Fibroblast of skin of scalp (primary cell): ENCODE measurements at places on chromosomes 5 and 9.

- no peak for DNase-seq
Measured at GRCh38 chr5:174427304-174427703, 297.1 kb upstream of the MSX2 start.

- DNase-seq: no peak
Measured at GRCh38 chr5:180599590-180599914, 8.3 kb upstream of the SCGB3A1 start.

DNA sequence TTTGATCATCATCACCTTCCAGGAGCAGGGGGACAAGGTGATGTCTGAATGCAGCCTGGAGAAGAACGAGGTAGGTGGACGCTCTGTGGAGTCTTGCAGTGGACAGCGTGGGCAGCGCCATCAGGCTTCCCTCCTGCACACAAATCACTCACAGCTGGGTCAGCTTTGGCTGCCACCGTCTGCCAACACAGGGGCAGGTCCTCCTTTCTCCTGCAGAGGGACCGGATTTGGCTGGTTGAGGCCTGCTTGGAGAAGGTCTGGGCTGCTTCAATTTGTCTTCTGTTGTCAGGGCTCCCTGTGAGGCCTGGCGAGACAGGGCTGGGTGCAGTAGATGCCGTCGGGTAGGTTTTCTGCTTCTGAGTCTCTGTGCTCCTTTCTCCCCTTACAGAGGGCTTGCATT is 180.6 kb downstream of the CACNA1B start:
- no peak for DNase-seq

GRCh38 chr9:101582553-101582952 is 12.2 kb downstream of the PPP3R2 start:
- peak; percentile 63 for DNase-seq

DNA sequence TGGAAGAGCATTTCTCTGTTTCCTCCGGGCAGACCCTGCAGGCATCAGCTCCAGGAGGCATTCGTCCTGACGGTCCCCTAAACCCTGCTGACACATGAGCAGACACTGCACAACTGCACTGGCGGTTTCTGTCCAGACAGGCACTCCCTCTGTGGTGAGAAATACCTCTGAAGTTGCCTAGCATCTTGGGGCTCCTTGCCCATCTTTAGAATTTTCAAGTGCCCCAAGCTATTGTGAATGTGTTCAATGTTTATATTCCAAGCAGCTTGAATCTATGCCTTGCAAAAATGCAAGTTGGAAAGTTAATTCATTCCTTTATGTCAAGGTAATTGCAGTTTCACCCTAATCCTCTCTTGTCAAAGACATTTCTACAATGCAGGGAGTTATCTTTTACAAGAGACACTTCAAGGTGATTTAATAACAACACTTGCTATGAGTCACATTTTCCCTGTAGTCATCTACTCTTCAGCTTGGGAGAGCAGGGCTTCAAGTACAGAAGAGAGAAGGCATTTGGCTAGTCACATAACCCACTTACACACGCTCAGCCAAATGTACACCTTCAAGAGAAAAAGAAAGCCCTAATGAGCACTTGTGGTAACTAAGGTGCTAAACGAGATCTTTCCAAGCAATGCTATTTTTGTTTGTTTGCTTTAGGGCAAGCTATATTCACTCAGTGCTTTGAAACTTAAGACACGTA is 302.5 kb downstream of the MLLT3 start:
- peak; percentile 44 for DNase-seq

DNA sequence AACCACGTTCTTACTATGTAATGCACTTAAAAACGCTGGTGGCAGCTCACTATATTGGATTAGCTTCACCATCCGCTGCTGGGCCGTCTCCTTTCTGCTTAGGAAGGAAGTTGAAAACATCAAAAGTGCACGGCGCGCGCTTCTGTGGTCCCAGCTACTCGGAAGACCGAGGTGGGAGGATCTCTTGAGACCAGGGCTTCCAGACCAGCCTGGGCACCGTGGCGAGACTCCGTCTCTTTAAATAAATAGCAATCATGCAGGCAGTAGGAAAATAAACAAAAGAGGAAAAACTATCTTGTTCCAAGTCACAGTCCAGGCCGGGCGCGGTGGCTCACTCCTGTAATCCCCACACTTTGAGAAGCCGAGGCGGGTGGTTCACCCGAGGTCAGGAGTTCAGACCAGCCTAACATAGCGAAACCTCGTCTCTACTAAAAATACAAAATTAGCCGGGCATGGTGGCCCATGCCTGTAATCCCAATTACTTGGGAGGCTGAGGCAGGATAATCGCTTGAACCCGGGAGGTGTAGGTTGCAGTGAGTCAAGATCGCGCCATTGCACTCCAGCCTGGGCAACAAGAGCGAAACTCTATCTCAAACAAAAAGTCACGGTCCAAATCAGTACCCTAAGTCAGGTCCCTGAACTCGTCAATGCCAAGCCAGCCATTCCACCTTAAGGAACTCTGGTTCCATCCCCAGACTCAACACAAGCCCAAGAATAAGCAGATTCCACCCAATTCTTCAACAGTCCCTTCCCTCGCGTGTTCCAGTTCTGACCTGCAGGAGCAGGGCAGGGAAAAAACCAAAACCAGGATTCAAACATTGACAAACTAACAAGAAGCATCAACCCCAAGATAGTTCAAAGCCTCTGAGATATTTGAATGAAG is 1.0 kb upstream of the GOLGA1 start:
- DNase-seq: peak; percentile 55

DNA sequence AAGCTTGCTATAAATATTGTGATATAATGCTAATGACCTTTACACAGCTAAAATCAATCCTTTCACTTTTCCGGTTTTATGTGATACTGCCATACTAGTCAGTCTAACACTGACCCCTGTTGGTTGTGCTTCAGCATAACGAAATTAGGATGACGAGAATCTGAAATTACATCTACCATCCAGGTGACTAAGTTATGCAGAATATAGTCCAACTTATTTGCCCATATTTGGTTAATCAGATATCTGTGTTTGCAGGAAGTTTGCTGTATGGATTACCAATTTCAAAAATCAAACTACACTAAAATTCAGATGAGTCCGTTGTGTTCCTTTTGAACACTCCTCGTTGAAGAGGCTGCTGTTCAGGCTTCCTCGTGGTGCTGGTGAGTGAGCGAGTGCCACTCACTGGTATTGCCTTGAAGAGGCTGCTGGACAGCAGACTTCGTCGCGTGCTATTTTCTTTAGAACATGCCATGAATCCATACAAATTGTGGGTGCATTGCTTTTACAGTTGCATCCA is 32.5 kb downstream of the TENT4A start:
- peak; percentile 54 for DNase-seq

DNA sequence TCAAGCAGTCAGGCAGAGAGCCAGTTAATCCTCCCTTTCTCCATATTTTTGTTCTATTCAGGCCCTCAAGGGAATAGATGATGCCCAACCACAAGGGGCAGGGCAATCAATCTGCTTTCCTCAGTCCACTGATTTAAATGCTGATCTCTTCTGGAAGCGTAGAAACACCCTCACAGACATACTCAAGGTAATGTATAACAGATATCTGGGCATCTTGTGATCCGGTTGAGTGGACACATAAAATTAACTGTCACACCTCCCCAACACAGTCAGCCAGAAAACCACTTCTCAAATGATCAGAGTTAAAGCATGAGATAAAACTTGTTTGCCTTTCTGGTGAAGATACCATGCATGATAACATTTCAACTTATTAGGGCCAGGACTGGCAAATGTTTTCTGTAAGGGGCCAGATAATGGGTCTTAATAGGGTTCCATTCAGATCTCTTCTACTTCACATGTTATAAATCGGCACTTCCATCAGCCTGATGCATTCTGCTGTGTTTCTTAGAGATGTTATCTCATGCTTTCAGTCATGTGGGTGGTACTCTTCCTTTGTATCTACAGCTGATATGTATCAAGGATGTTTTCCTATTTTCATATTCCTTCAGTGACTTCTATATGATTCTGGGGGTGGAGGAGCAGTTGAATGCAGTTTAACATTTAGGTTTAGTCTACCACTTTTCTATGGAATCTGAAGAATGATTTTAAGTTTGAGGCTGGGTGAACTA is 58.9 kb upstream of the CNTLN start:
- DNase-seq: peak; percentile 7

DNA sequence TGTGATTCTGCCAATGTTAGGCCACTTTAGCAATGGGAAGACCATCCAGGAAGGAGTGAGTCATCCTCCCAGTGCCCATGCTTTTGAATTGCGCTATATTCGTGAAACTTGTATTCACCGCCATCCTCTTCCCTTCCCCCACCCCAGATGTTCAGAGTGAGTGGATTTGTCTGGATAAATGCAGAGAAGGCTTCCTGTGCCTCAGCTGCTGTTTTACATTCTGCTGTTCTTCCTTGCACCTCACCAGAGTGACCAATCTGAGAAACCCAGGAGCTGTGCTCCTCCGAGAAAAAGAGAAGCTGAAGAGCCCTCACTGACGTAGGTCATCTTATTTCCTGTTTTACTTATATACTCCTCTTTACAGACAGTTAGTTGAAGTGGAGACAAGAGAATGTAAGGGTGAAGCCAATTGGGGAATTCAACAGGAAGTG is 24.6 kb upstream of the SVEP1 start:
- DNase-seq: no peak

GRCh38 chr5:135481387-135481786 is 29.2 kb upstream of the TIFAB start:
- no peak for DNase-seq

DNA sequence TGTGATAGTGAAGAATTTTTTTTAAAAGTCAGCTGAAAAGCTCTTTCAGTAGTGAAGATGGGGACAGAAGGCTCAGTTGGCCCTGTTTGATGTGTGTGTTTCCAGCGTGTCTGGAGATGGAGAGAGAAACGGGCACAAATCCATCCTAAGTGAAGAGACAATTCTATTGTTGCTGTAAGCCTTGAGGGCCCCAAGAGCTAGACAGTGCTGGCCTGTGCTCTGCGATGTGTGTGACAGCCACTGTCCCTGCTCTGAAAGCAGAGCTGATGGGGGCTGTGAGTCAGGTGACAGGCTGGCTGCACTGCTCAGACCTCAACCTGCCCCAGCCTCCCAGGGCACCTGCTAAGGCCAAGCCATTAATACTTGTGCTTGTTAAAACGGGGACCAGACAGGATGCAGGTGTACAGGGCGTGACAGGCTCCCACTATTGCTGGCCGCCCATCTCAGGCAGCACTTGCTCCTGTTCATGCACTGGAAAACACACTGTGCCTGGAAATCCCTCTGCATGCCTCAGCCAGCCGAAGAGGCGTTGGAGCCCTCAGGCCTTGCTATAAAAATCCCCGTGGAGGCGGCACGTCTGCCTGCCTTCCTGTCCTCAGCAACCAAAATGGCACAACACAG is 44.6 kb upstream of the SEMA4D start:
- DNase-seq: no peak

DNA sequence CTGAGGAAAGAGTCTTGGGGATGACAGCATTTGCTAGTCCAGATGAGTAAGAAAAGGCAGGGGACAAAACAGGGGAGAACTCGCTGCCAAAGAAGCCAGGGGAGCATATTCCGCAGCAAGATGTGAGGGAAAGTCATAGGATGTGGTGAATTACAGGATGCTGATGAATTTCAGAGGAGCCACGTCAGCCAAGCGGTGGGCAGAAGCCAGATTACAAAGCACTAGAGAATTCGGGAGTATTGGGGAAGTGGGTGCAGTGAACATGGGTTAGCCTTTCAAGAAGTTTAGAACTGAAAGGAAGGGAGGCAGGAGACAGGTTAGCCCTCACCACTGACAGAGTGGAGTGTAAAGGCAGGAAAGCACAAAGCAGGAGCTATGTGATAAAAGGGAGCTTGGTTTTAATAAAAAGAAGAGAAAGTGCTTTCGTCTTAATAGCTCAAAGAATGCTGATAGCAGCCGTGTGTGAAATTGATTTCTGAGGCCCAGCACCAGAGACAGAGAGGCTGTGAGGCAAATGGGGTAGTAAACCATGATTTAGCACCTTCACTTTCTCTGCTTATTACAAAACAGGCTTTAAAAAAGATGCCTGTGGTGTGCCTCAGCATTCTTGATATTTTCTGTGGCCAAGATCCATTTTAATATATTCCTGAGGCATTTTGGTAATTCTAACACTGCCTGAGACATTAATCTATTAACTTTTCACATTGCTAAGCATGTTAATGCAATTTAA is 16.9 kb downstream of the ADAMTSL1 start:
- DNase-seq: peak; percentile 99

DNA sequence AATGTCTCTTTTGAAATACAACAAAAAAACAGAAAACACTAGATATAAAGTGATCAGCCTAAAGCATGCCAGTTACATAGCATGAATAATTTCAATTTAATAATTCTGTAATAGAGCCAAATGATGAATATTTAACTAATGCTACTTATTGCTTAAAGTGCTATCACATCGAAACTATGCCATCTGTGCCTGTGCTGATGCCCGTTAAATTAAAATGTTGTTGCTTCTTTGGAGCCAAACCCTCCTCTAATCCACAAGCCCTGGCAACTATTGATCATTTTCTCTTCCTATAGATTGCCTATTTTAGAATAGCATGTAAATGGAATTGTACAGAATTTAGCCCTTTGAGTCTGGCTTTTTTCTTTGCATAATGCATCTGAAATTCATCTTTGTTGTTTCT is 356.2 kb downstream of the CHSY3 start:
- no peak for DNase-seq

GRCh38 chr9:110152704-110153374 is 55.1 kb downstream of the C9orf152 start:
- peak; percentile 70 for DNase-seq

DNA sequence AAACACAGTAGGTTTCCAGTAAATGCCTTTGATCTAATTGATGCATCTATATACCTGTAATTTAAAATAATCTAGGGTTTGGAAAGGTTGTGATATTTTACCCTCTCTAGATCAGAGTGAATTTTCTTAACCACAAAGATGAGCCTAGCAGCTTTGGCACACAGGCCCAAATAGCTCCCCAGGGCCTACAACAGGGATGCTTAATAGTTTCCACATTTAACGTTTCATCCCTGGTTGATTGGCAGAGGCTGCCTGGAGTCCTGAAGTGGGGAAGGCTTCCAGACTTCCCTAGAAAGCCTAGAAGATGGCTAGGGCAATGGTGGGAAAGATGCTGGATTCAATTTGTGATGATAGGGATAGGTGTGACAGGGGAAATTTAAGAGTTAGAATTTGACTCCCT is 206.6 kb downstream of the NSG2 start:
- no peak for DNase-seq

DNA sequence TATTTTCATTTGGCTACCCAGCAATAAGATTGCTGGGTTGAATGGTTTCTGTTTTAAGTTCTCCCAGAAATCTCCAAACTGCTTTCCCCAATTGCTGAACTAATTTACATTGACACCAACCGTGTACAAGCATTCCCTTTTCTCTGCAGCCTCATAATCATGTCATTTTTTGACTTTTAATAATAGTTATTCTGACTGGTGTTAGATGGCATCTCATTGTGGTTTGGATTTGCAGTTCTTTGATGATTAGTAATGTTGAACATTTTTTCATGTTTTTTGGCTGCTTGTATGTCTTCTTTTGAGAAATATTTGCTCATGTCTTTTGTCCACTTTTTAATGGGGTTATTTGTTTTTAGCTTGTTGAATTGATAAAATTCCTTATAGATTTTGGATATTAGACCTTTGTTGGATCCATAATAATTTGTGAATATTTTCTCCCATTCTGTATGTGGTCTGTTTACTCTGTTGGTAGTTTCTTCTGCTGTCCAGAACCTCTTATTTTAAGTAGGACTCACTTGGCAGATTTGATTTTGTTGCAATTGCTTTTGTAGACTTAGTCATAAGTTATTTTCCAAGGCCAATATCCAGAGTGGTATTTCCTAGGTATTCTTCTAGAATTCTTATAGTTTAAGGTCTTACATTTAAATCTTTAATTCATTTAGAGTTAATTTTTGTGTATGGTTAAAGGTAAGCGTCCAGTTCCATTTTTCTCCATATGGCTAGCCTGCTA is 793.7 kb downstream of the BRINP1 start:
- DNase-seq: peak; percentile 60

GRCh38 chr5:158212237-158212636 is 353.3 kb upstream of the CLINT1 start:
- no peak for DNase-seq

- no peak for DNase-seq
Measured at GRCh38 chr9:113598883-113599282, 135.4 kb downstream of the RGS3 start.
